ENCODE measurements at places on chromosomes 2 and 18.

- DNase-seq: peak; percentile 66
Measured at GRCh38 chr2:8680822-8681760, 765 bp upstream of the ID2 start.

DNA sequence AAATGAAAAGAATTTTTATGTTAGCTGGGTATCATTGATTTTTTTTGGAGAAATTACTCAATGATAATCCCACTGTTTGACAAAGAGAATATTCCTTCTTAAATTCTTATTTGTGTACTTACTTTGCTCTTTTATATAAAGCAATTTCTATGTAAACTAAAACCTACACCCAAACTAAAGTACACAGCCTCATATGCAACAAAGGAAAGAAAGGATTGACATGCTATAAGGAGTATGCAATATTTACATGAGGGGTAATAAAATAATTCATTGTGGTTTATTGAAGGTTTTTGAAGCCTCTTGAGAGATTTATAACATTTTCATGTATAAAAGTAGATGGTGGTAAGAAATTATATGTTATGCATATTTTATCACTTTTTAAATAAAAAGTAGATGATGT, 368.5 kb downstream of the CDH7 start:
- no peak for DNase-seq

DNA sequence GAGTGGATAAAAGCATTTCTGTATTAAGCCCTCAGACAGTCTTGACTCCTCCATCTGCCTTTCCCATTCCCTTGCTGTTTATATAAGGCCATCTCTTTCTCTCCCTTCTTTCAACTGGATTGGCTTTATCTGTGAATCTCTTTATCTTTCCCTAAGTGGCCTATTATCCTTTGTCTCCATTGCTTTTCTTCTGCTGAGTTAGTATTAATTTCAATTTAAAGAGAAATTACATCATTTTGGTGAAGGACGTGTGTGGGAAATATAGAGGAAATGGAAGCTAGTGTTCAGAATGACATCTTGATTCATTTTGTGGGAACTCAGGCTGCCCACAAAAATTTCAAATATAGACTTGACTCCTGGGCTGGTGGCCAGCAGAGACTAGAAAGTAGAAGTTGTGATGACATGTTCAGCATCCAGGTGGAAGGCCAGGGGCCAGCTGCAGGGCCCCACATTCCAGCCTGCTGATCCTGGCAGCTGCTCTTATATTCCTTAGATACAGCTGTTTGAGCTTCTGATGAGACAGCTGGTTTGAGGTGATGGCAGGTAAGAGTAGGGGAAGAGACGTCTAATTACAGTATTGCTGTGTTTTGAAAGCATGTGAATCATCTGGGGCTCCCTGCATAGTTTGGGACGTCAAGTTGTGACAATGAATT, 52.3 kb downstream of the DIS3L2 start:
- DNase-seq: peak; percentile 60

DNA sequence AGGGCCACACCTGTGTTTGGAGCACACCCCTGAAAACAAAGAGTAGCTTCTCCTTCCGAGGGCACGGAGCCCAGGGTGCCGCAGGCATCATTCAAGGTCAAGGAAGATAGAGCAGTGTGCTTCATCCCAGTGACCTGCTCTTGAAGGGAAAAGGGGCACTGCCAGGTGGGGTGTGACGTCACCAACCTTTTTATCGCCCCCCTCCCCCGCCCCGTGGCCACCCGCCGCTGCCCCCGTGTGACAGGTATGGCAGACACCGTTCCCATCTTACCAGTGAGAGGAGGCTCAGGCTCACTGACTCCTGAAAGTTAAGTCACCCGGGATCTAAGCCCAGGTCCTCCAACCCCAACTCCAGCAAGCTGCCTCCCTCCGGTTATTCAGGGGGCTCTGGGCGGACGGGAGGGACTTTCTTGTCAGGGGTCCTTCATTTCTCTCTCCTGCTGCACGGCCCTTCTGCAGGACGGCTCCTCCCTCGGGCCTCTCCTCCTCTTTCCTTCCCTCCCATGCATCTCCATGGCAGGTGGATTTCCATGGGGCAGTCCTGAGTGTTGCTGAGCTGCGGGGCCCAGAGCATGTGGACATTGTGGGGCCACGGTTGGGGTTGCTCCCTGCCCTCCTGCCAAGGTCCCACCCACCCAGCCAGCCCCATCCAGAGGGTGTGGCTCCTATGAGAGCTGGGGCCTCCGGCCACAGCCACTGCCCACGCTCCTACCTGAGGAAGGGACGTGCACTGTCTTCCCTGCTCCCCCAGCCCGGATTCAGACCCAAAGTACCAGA, 114.1 kb upstream of the HDAC4 start:
- no peak for DNase-seq

DNA sequence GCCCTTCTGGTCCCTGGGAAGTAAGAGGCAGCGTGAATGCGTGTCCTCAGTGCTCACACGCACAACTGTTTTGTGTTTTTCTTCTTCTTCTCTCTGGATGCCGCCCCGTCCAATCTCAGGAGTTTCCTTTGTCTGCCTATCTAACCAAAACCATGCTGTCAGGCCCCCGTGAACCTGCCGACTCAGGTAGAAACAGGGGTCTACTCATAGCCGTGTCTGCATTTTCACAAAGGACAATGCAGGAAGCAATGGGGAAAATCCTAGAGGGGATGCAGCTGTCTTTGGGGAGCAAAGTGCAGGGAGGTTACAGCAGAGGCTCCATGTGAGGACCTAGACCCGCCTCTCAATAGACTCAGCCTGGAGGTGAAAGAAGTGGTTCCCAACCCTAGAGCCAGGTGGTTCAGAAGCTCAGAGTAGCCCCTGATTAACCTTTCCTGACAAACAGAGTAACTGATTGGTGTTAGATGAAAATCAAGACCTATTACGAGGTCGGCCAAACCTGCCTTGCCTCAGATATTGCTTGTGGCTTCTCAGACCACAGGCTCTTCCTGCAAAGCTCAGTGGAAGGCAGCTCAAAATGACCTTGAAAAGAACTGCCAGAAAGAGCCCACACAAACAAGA, 49.3 kb downstream of the CD226 start:
- DNase-seq: no peak

- peak; percentile 95 for DNase-seq
Measured at GRCh38 chr2:172234716-172235691, 132.3 kb upstream of the DLX2 start.

GRCh38 chr18:23391156-23391555, 61.9 kb upstream of the RIOK3 start:
- no peak for DNase-seq

- DNase-seq: no peak
Measured at GRCh38 chr18:56139792-56140254, 498.6 kb downstream of the TXNL1 start.

GRCh38 chr2:73985308-73986084, 786 bp downstream of the TET3 start:
- no peak for DNase-seq

GRCh38 chr18:48840491-48840877, 110.3 kb downstream of the SMAD7 start:
- no peak for DNase-seq

DNA sequence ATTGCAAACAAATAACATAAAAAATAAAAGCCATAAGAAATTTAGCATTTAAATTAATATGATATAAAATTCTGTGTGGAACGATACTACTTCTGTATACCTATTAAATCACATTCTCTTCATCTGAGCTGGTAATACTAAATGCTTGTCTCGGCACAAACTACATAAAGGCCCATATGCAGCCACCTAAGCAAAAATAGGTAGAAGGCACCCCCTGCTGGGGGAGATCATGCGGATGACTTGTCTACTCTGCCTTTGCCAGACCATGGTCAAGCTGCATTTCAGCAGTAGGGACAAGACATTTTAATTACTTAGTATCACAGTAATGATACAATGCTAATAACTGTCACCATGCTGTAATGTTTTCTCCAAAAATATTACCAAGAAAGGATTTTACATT, 108.0 kb downstream of the CDH19 start:
- DNase-seq: peak; percentile 87

DNA sequence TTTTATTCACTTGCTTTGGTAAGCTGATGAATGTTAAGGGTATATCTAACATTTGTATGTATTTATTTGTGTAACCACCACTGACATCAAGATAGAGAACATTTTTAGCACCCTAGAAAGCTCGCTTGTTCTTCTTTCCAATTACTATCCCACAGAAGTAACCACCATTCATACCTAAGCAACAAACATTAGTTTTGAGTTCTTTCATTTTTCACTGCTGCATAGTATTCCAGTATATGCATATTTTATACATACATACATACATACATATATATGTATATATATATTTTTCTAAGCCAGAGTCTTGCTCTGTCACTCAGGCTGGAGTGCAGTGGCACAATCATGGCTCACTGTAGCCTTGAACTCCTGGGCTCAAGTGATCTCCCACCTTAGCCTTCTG, 11.1 kb upstream of the DYM start:
- DNase-seq: no peak

DNA sequence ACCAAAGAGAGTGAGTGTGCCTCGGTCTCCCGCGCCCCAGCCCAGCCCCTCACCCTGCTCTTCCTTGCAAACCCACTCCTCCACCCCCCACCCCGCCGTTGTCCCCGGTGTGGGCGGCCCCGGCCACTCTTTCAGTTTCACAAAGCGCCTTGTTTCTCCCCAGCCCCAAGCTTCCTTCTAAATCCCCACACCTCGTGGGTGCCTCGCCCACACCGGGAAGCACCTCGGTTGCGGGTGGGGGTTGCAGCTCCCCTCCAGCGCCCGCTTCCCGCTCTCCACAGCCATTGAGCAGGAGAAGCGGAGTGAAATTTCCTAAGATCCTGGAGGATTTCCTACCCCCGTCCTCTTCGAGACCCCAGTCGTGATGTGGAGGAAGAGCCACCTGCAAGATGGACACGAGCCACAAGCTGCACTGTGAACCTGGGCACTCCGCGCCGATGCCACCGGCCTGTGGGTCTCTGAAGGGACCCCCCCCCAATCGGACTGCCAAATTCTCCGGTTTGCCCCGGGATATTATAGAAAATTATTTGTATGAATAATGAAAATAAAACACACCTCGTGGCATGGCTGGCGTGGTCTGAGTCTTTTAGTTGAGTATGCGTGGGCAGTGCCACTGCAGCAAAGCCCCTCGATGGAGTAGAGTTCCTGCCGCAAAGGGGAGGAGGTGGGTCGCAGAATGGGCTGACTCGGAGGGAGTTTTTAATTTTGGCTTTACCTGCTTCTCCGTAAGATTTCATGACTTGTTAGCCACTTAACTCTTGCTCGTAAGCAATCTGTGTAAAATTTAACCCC, 848 bp downstream of the TMSB10 start:
- DNase-seq: no peak

DNA sequence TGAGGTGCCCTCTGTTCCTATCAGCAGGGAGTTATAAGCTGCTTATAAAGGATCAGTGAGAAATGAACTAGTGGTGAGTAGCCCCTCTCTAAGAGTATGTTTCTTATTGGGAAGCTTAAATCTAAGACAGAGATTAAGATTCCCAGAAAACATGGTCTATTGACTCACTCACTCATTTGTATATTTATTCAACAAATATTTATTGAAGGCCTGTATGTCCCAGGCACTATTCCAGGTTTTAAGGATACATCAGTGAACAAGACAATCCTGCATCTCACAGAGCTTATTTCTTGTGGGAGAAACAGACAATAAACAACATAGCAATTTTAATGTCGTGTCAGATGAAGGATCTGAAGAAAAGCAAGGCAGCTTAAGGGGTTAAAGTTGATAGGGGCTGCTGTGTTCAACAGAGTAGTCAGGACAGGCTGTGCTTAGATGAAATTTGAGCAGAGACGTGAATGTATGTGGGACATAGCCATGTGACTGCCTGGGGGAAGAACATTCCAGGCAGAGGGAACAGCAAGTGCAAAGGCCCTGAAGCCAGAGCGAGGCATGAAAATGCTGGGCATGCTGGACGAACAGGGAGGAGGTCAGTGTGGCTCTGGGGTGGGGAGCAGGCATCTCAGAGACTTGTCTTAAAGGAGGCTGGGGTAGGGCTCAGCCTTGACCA, 14.8 kb upstream of the PSD4 start:
- no peak for DNase-seq

DNA sequence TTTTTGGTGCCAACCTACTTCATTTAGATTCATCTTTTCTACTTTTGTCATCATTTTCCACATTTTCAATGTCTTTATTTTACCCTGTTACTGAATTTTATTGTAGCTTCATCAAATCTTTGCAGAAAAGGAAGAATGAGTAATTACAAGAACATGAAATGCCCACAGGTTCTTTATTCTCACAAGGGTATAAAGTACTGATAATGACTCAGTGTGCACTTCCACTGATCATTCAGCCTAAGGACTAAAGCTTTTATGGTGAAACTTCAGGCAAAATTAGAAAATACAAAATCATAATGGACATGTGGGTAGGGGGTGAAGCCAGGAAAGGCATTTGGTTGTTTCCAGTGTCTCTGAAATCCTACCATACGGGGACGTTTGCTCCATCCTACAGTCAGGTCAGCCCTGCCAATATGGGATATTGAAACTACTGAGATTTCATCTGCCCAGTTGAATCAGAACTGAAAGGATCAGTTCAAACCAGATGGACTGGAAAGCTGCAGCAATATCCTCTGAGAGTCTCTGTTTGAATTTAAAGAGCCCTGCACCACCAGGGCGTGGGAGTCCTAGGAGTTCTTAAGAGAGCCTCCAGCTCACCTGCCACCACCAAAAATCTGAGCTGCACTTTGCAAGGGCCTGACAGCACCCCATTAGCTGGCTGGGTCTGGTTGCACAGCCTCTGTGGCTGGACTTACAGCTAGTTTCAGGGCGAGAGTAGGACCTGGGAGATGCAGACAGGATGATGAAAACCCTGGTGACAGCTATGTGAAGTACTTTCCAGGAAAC, 390.4 kb downstream of the CMPK2 start:
- no peak for DNase-seq

DNA sequence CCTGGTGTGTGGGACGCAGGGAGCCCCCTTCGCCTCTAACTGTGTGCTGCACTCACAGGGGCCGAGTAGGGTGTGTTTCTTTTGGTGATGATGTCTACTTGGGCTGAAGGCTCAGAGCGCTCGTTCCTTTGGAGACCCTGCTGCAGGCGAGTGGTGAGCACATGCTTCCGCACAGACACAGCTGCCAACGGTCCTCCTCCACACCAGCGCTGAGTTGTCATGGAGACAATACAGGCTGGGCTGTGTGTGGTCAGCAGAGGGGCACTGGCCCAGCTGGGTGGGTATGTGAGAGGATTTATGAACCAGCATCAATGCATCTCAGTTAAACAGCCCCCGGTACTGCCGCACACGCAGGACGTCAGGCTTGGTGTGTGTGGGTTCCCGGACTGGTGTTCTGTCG, 143.5 kb downstream of the SH3RF3 start:
- no peak for DNase-seq

- peak; percentile 35 for DNase-seq
Measured at GRCh38 chr2:193695367-193695766, 1500.6 kb upstream of the TMEFF2 start.

GRCh38 chr2:197304556-197305011, 6.0 kb downstream of the ANKRD44 start:
- peak; percentile 13 for DNase-seq

Data from NCI-H510A treated with DMSO at 0.1 percent for 48 hours (cell line).